Stimulated activated CD8-positive, alpha-beta memory T cell treated with anti-CD3 and anti-CD28 coated beads, Interleukin-7, amount 100 ng/mL, for 4 hours (primary cell): ENCODE measurements at places on chromosomes 1 and 21.

DNA sequence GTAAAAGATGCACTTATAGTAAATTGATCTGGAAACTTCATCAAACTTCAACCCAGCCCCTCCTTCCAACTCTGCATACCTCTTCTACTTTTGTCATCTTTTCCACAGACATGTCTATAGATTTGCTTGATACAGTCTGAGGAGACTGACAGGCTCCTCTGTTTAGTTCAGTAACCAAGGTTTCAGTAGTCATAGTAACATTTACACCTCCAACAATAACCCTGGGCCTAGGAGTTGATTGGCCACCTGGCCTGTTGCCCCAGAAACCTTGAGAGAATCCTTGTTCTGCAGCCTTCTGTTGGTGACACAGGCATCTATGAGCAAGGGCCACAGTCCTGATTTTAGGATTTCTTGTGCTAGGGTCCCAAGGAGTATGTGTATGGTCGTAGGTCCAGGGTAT lies at the start of gene CFAP141:
CFAP141 (minus strand) TSS at position 138 of the 400 bp plus-strand sequence; CDS start at position 112, 26 bp downstream.
- no peak for DNase-seq

DNA sequence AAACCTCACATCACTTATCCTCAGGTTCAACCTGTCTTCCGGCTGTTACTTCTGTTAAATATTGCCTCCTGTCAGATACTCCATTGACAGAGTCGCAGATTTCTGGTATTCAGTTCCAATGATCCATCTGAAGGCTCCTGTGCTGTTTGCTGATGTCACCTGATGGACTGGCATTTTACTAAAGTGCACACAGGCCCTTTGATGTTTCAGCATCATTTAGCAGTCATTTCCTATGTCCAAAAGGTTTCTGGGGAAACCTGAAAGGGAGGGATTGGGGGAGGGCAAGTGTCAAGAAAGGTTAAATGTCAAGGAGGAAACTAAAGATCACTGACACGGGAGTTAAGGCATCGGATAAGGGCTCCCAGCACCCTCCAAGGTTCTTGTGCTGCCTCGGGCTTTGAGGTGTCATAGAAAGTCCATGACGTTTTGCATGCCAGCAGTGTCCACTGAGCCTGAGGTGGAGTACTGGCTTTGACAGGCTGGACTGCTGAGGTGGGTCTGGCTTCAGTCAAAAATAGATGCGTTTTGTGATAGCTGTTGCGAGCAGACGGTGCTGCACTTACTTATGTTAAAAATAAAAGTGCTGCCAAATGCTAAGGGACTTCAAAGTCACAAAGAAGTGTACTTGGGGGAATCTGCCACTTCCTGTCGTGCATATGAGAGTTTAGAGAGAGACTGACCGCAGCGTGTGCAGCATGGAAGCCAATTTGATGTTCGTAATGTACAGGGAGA lies 30.8 kb downstream of the XCL2 start:
- DNase-seq = peak; percentile 24

GRCh38 chr1:221907166-221907932 lies 165.5 kb upstream of the DUSP10 start:
- DNase-seq = no peak

GRCh38 chr21:37800456-37801061 lies 115.7 kb downstream of the KCNJ6 start:
- DNase-seq = no peak

- no peak for DNase-seq
Measured at GRCh38 chr1:109762821-109763645, 690 bp downstream of the EPS8L3 start.

DNA sequence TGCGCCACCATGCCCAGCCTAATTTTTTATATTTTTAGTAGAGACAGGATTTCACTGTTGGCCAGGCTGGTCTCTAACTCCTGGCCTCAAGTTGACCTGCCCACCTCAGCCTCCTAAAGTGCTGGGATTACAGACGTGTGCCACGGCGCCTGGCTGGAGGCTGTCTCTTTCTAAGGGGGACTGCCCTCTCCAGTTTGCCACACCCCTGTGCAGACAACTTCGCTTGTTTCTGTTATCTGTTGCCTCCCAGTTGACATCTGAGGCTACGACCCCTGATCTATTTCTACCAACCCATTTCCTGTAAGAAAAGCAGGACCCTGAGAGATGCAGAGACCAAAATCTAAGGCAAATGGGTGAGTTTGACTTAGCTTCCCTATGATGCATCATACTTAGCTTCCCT lies 24.0 kb upstream of the VASH2 start:
- no peak for DNase-seq

DNA sequence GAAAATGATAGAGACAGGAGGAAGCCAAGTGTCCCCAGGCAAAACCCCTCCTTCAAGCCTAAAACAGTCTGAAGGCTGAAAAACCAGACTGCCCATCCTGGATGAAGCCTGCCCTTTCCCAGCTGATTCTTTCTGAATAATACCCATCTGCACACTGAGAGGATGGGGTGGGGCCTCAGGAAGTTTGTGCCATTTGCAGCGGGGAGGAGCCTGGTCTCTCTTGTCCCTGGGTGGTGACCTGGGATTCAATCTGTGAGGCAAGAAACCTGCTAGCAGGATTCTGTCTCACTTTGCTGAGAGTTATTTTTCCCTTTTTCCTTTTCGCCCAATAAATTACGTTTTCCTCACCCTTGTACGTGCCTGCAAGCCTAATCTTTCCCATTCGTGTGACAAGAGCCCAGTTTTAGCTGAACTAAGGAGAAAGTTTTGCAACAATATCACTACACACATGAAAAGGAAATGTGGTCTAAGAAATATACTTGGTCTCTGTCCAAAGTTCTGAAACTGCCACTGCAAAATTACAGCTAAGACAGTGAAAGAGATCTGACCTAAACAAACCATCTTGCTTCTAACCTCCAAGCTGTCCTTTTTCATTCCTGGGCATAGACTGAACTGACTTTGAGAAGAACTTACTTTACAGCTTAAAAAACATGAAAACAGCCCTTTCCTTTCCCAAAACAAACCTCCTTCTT lies 105.0 kb downstream of the COP1 start:
- no peak for DNase-seq

- no peak for DNase-seq
Measured at GRCh38 chr1:179805291-179806195, 62.5 kb downstream of the FAM163A start.

- DNase-seq = no peak
Measured at GRCh38 chr1:94496076-94496755, 45.3 kb downstream of the F3 start.

- DNase-seq = no peak
Measured at GRCh38 chr1:64093941-64094340, 109.5 kb upstream of the UBE2U start.

GRCh38 chr21:18368205-18368604 lies 35.4 kb downstream of the TMPRSS15 start:
- no peak for DNase-seq

DNA sequence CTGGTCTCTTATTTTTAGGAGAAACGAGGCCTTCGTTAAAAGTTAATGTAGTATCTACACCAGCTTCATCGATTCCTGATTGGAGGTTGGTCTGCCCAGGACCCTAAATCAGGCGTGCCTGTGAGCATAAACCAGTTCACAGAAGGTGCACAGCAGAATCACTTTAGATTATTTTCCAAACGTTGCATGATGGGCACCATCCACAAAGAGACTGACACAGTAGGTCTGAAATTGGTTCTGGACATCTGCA lies 256 bp upstream of the TARBP1 start:
- no peak for DNase-seq

DNA sequence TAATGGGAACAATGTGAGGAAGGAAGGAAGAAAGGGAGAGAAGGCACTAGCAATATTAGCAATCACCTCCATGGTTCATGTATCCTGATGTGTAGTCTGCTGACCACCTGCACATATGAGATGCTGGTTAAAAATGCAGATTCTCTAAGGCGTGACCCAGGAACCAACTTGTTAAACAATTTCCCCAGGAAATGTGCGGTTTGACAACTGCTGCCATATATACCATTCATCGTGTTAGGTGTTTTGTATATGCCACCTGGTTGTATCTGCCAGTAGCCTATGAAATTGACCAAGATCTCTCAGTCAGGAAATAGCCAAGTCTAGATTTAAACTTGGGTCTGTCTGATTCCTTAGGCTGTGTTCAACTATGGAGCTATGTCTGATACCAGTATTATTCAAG lies 4.1 kb downstream of the SEMA4A start:
- DNase-seq = no peak

GRCh38 chr21:29005696-29006095 lies 13.0 kb upstream of the LTN1 start:
- no peak for DNase-seq

- DNase-seq = no peak
Measured at GRCh38 chr1:162889989-162890388, 29.0 kb upstream of the CCDC190 start.

- DNase-seq = no peak
Measured at GRCh38 chr1:16418823-16419425, 18.3 kb downstream of the SPATA21 start.

DNA sequence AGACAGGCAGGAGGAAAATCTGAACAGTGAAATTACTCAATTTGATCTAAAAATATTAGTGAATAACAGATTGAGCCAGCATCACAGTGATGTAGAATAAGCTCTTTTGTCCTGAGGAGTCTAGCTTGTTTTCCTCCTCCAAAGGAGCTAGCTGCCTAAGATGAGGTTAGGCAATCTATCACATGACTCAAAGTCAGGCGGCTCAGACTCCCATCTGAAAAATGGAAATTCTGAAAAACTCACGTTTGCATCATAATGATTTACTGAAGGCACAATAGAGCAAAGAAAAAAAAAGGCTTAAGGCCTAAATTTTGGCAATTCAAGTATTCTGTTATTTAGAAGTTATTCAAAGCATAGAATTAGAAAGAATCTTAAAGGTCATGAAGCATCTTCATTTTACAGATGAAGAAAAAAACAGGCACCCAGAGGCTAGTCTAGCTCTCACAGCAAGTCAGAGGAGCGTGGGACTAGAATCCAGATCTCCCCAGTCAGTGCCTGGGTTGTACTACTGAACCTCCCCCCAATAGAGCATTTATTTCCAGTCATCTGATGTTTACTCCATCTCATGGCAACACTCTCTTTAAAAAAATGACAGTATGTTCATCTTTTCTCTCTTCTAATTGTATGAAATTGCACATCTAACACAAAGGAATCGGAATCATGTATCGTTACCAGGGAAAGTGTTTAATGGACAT lies 62.5 kb upstream of the ATF3 start:
- no peak for DNase-seq

DNA sequence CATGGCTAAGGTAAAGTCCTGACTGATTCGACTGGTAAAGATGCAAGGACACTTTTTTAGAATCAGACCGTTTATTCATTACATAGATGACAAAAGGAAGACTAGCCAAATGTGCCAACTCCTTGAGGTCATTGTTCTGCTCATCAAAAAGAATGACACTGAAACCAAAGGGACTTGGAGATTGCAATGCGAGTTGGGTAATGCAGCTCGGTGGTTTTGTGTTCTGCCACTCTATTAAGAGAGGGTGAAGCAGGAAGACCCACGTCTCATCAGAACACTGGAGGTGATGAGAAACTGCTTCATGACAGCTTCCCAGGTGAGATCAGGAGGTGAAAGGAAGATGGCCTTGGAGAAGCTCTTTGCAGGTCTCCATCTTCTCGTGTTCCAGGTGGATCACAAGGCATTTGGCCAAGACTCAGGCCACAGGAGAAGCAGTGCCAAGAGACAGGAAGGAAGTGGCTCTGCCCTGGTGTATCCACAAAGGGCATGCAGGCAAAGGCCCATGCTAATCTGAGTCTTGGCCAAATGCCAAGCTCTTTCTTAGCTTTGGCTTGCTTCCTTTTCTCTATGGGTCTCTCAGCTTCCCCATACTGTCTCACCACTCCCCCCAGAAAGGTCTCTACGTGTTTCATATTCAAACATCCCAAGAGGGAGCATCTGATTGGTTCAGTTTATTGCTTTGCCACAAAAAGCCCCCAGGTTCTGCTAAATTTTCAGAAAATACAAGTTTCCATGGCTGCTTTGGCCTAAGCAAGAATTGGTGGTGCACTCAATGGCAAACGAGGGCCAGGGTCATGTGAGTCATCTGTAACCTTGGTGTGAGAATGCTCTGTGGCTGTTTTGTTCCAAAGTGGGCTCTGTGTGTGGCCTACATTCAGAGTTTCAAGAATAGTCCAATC lies 5.7 kb upstream of the CCT8 start:
- DNase-seq = no peak

DNA sequence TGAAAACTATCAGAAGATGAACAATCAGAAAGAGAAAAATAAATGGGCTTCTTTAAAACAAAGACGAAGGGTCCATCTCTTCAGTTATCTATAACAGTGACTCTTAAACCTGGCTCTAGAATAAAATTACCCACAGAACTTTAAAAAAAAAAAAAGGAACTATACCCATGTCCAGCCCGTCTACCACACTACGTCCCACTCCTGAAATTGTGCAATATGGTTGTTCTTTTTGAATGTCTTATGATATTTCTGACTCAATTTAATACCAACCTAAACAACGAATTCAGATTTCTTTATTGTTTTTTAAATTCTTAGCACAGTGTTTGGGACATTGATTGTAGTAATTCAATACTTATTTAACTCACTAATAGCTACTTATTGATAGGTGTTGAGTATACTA lies 246.3 kb downstream of the DPYD start:
- DNase-seq = no peak

GRCh38 chr1:206955476-206956451 lies 9.5 kb upstream of the PIGR start:
- no peak for DNase-seq

GRCh38 chr1:146036965-146037646 lies 15.6 kb upstream of the HJV start:
- DNase-seq = peak; percentile 63

DNA sequence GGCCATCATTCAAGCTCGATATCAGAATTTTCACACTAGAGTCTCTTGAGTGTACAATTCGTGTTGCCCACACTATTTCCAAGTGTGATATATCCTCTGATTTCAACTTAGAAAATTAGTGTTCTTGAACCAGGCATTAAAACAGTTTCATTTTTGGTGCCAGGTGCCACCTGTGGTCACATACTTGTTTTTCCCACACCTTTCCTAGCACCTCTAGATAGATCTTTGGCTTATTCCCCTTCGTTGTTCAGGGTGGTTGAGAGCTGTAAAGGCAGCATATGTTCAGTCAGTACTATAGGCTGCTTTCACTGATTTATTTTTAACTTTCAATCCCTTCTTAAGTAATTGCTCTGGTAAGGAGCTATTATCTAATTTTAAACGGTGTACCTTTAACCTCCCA lies 131.1 kb downstream of the NEK7 start:
- DNase-seq = no peak

DNA sequence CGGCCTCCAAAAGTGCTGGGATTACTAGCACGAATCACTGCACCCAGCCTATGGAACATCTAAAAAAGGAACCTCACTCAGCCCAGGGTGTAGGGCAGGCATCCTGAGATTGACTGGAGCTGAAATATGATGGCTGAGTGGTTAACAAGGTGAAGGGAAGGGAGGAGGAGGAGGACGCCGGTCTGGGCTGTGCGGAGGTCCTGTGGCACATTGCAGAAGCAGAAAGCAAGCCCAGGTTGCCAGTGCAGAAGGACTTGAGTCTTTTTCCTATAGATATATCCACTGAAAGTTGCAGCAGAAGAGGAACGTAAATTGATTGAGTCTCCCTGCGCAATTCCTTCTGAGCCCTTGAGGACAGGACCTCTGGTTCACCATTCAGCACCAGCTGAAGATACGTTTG lies 1.5 kb upstream of the KIF17 start:
- DNase-seq = no peak
